ENCODE measurements at places on chromosomes 12 and 14. TPM values are rescaled to one million over a fixed set of nuclear protein-coding genes. Genes with fewer than 3 reads are reported as not detected.

GRCh38 chr12:115204957-115205754 lies 521.2 kb upstream of the TBX3 start:
- DNase-seq = no peak

DNA sequence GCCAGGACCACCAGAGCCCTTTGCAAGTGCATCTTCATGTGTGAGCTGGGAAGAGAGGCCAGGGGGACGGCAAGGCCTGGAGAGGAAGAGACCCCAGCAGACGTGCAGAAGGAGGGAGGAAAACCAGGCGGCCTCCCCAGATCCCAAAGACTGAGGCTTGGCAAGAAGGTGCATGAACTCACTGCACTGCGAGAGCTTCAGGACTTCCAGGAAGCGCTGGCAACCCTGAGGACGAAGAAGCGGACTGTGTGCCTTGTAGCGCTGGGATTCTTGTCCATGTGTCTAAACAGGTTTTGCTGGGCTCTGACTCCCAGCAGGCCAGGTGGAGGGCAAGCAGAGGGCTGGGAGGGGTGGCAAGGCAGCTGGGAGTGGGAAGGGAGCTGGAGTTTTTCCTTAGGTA lies 939 bp downstream of the TGFB3 start:
- DNase-seq = no peak

DNA sequence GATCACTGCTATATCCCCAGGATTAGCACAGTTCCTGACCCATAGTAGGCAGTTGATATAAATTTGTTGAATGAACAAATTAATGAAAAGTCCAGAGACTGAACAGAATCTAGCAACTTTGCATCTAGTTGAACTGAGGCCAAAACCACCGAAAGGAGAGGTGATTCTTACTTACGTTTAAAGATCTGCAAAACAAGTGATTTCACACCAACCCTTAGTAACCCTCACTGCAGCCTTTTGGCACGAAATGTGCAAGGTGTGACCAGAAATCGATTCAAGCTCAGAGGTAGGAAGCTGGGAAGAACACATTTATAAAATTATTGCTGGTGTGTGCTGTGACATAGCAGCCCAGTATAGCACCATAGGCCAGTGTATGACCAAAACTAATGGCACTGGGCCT lies 70.8 kb downstream of the SUDS3 start:
- no peak for DNase-seq

GRCh38 chr12:103877934-103878510 lies 37.0 kb upstream of the NT5DC3 start:
- no peak for DNase-seq

DNA sequence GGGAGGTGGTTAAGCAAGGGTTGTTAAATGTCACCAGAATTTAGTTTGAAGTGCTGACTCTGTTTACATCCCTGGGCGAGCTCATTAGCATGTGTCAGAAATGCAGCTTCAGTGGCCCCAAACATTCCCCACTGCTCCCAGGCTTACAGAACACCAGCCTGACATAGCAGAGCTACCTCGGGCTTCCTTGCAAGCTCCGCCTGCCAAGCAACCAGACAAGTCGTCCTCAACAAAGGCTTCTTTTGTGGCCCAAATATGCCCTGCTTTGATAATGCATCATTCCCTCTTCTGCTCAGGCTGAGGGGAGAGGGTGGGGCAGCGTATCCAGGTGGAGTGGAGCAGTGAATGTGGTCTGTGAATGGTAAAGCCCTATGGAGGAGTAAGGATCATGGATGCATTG lies 28.0 kb downstream of the ERH start:
- no peak for DNase-seq

The RASSF3 gene
- 6.1 TPM for total RNA-seq

The SLC10A1 gene
- total RNA-seq = not detected

The OR6C4 gene
- total RNA-seq = not detected

GRCh38 chr14:99081880-99082279 lies 190.1 kb downstream of the BCL11B start:
- DNase-seq = no peak

DNA sequence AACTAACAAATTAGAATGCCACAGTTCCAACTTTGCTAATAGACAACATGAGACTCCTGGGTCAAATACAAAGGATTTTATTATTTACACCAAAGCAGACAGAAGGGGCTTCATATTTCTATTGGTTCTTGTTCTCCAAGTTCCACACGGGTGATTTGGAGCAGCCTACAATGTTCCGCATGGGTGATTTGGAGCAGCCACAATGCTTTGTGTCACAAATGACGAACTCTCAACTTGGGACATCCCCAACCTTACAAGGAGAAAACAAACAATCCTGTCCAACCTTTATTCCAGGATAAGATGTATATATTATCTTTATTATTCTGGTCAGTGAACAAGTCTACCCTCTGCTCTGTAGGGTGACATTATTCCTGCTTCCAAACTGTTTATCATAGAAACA lies 694.3 kb upstream of the MGAT4C start:
- no peak for DNase-seq

GRCh38 chr12:15608941-15609340 lies 180.2 kb downstream of the EPS8 start:
- DNase-seq = no peak

The GPRC5D gene
- not detected for total RNA-seq

GRCh38 chr12:51421266-51421884 lies 3.3 kb upstream of the SLC4A8 start:
- DNase-seq = peak; percentile 61

GRCh38 chr12:64506955-64507354 lies 55.0 kb downstream of the TBK1 start:
- DNase-seq = no peak

- peak; percentile 53 for DNase-seq
These were observed 181.3 kb upstream of the FKBP4 start for GRCh38 chr12:2613326-2614073.

- DNase-seq = no peak
These were observed 87.7 kb downstream of the SAMD4A start for GRCh38 chr14:54654605-54655004.

The FGF6 gene
- not detected for total RNA-seq

DNA sequence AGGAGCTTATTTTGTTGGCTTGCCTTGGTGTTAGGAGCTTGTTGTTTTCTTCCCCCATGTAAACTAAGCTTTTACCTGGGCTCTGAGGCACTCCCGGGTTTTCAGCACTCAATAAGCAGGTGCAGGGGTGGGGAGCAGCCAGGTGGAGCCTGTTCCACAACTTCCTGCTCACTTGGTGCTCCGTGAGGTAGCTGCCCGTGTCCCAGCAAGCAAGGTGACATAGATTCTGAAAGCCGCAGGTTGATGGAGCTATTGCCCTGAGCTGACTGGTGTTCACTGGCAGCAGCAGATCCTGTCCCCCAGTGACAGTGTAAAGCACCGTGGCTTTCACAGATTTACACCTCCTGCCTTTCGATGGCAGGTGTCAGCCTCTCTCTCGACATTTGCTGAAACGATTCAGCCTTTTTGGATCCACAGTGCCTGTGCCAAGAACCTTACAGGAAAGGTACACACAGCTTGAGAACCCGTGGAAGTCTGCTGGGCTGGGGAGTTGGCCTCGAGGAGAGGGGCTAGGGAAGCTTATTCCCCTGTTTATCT lies 295.7 kb upstream of the FKBP4 start:
- no peak for DNase-seq

The WNT5B gene
- 30.7 TPM for total RNA-seq

DNA sequence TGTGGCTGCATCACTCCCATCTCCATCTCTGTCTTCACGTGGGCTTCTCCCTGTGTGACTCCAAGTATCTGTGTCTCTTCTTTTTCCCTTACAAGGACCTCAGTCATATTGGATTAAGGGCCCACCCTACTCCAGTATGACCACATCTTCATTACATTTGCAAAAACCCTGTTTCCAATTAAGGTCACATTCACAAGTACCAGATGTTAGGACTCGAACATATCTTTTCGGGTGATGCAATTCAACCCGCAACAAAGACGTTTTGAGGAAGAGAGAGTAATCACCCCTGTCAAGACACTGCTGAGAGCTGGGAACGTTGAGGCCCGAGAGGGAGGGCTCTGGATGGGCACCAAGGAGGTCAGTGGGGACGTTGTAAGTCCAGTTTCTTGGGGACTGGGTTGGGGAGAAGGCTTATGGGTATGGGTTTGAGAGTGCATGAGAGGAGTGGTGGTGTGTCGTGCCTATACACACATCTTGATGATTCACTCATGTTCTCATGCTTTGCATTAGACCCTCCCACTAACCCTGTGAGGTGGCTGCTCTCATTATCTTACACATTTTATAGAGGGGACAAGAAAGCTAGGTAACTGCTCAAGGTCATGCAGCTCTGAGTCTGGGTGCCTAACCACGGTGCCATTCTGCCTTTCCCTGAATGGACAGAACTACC lies 12.1 kb upstream of the IFI27 start:
- DNase-seq = no peak

The RNF212B gene
- not detected for total RNA-seq

- DNase-seq = no peak
These were observed 4.8 kb downstream of the YBX3 start for GRCh38 chr12:10718279-10718821.

DNA sequence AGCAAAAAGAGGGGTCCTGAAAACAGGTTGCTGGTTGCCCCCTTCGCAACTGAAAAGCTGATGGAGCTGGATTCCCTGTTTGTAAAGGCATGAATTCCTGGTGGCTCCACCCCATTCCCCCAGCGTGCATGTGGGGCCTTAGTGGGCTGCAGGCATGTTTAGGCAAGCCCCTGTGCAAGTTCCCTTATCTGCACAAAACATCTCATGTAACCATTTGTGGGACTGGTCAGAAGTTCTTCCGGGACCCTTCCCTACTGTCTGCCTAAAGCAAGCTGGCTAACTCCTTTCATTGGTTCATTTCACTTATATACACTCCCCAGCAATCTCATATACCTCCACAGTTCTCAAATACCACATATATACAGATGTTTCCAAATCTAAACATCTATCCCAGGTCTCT lies 24.0 kb upstream of the HIGD1C start:
- no peak for DNase-seq

The KLRD1 gene
- 0.16 TPM for total RNA-seq

- no peak for DNase-seq
These were observed 11.4 kb downstream of the INF2 start for GRCh38 chr14:104700747-104701217.

DNA sequence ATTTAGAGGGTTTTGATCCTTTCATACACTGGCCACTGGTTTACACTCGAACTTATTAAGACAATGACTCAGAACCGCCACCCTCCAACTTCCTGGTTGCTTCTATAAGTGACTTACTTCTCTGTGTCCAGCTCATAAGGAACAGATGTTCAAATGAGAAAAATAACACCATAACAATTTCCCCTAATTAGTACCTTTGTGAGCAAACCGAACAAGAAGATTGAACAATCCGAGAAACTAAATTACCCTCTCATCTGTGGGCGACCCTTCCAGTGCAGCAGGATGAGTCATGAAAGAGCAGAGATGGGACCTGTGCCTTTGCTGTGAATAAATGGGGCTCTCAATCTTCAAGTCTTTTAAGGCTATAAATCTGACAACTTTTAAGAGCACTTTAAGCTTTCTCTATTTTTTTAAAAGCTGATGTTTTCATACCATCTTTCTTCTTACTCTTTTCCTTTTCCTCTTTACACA lies 146.8 kb upstream of the RASSF8 start:
- DNase-seq = no peak

- DNase-seq = no peak
These were observed 77.6 kb upstream of the TMEM260 start for GRCh38 chr14:56501909-56502530.

- DNase-seq = no peak
These were observed 5.7 kb downstream of the GNG2 start for GRCh38 chr14:51865953-51866747.

- DNase-seq = no peak
These were observed 56.1 kb upstream of the MAP1LC3B2 start for GRCh38 chr12:116502989-116503496.

The AMDHD1 gene
- 0.31 TPM for total RNA-seq

DNA sequence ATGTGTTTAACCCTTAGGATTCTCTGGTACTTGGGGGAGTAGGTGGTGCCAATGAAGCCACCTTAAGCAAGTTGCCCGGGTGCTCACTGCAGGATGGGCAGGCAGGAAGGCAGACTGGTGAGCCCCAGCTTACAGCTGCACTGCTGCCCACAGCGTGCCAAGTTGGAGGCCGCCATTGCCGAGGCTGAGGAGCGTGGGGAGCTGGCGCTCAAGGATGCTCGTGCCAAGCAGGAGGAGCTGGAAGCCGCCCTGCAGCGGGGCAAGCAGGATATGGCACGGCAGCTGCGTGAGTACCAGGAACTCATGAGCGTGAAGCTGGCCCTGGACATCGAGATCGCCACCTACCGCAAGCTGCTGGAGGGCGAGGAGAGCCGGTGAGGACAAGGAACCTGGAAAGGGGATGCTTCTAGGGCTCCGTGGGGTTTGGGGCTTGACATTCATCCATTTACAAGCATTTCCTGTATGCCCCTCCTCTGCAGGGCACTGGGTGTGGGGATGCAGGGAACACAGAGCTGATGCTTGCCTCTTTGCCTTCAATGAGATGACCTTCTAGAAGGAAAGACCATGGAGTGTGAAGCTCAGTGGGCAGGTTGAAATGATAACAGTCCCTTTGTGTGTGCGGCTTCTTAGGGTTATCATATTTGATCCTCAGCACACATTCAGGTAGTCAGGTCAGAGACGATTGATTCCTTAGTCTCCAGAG lies 12.4 kb downstream of the KRT7 start:
- DNase-seq = no peak

DNA sequence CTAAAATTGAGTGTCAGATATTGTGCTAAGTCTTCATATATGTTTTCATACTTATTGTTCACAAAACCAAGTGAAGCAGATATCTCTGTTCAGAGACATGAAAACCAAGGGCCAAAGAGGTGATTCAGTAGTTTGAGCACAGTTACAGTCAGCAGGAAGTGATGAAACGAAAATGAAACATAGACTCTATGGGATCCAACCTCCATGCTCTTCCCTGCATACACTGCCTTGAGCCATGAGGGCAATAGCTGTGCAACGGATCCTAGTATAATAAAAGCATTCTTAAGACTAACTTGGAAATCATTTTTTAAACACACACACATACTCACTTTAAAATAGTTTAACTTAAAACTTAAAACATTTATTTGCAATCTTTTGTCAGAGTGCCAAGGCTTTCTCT lies 27.9 kb downstream of the ESR2 start:
- DNase-seq = no peak

DNA sequence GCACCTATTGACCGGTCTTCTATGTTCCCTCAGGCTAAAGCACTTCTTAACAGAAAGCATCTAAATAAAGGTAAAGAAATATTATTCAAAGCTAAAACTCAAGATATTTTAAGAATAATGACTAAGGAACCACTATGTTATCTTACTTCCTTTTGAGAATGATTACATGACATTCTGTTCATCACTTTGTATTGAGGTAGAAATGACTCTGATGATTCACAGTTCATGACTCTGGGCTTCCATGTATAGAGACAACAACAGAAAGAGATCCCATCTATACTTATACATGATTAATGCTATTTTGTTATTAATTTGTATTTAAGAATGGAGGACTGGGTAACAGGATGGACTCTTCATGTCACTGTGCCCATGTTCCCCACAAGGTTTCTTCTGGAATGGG lies 218.3 kb upstream of the OR4E1 start:
- DNase-seq = no peak

DNA sequence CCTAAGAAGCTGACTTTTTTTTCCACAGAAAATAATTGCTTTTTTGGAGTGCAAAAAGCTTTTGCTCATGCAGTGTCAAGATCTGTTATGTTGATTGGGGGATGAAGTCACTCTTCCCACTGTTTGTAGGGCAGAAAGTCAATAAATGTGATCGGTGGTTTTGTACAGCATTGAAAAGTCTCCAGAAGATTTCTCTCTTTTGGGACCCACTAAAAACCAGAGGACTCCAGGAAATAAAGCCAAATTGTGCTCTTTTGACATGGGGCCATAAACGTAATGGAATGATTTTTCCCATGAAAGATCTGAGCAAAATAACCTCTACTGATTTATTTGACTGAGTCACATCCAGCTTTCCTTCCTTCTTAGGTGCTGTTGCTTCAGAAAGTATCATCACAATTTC lies 122.5 kb downstream of the SNAPC1 start:
- DNase-seq = no peak

The SLC25A47 gene
- total RNA-seq = not detected
